ENCODE measurements at places on chromosomes 5 and 9.

DNA sequence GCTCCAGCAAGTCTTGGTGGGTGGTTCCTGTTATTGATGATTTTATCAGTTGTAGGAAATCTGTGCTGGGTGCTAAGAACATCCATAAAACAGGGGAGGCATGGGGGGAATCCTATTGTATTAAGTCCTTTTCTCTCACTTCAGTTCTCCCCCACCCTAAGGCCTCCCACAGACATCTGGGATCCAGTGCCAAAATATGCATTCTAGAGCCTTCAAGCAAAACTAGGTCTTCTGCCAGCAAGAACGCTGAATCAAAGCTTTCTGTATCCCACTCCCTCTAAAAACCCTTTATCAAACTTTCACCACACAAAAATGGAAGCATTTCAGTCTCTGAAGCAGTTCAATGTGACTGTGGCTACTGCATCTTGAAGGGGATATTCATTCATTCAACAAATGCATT, 281.9 kb downstream of the GAS1 start:
- DNase-seq = no peak

DNA sequence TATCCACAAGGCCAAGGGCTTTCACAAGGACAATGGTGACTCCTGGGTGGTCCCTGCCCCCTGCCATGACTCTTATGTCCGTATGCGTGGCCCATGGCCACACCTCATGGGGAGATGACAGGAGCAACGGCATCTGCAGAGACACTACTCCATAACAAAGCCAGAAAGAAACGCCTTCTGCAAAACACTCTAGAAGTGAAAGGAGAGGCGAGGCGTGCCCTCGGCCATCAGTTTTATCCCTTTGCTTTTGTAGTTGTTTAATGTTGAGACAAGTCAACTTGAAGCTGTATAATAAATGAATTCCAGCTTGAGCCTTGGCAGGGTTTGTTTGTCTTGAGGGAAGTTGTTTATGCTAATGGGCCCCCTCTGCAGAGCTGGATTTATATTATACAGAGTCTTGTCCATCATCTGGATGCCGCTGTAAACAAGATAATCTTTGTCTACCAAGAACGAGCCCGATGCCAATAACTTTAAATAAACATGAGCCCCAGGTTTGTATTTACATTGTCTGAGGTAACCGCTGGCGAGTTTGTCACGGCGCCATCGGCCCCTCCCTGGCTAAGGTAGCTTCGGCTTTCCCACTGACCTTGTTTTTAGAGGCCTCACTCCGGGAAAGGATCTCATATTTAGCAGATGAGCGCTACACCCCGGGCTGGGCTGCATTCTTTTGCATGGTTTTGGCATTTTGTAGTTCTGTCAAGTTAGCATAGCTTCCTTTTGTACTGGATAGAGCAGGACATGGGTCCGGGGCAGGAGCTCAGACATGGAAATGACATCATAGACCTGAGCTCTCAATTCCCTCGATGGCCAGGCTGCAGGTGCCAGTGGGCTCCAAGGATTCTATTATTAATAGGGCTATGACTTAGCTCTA, 165.3 kb downstream of the ERCC6L2 start:
- no peak for DNase-seq

DNA sequence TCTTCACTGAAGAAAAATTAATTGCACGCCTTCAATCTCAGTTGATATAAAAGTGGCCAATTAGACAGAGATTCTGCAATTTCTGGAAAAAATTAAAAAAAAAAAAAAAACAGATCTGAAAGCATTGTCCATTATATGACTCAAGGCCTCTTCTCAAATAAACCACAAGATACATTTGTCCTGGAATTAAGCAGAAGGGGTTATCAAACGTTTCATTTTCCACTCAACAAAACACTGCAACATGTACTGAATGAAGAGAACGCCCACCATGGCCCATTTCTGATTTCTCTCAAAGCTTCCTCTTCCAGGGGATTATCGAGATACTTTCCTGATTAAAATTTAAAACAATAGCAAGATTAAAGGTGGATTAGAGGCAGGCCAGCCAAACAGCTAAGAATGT, 5.8 kb upstream of the PAPPA start:
- no peak for DNase-seq

GRCh38 chr9:124295159-124295794, 37.5 kb downstream of the NEK6 start:
- no peak for DNase-seq

DNA sequence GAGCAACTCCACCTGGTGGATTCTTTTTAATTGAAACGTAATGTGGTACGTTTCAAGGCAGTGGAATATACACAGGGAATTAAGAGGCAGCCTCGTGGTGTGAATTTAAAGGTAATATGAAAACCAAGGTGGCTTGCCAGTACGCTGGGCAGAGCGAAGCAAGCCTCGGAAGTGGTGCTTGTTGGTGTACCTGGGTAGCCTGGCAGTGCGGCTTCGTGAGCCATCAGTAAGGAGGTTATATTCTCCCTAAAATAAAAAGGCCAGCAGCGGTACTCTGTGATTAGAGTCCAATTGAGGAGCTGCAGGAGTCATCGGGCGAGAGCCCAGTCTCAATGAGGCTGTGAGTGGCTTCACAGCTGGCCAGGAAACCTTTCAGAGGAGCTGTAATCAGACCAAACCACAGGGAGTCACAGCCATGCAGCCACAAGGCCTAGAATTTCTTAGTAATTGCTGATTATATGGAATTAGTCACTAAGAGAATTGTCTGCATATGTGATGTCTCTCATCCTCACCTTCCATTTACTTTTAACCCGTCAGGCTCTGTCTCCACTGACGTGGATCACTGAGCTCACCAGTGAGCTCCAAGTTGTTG, 57.7 kb downstream of the DCP2 start:
- DNase-seq = no peak

DNA sequence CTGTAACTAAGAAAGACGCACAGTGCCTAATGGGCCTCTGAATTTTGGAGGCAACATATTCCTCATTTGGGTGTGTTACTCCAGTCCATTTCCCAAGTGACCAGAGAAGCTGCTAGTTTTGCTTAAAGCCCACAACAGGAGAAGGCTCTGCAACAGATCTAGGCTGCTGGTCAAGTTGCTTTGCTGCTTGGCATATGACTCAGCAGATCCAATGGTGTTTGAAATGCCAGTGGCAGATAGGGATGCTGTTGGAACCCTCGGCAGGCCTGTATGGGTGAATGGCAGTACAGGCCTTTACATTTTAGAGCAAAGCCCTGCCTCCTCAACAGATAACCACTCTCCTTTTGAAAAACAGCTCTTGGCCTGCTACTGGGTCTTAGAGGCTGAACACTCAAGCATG, 36.2 kb upstream of the ROR2 start:
- DNase-seq = no peak

- no peak for DNase-seq
Measured at GRCh38 chr5:98461485-98461884, 312.0 kb upstream of the RGMB start.

DNA sequence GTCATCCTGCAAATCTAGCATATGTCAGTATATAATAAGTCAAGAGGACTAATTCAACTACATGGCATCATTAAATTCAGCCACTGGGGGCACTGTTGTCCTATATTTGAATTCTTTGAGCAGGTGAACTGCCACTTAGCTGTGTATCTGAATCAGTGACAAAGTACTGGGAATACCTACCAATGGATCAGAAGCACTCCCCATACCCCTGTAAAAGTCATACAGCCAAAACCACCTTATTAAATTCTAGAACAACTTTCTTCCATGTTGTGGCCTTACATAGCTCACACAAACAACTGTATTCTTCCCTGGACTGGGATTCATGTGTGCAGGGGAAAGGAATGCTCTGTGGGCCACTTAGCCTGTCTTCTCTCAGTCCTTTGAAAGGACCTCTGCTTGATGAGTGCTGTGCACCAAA, 57.4 kb upstream of the PLPP6 start:
- DNase-seq = peak; percentile 67

DNA sequence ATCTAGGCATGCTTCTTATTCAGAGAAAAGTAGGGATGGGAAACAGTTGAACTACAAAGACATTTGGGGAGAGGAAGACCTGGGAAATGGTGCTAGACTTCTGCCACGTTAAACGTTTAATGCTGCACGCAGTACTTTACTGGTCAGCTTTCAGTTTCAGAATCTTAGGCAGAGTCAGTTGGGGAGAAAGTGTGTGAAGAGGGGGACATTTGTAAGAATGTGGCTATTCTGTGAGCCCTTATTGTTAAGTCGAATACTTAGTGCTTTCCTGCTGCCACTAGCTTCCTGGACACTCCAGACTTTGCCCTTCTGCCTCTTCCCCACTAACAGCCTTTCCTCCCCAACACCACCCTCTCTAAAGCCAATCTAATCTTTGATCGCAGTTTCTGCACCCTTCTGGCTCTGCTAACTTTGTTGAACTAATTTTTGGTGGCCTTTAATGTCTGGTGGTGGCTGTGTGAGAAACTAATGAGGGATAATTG, 6.1 kb downstream of the CYSTM1 start:
- no peak for DNase-seq

- DNase-seq = no peak
Measured at GRCh38 chr9:116088396-116088795, 65.2 kb upstream of the PAPPA start.

DNA sequence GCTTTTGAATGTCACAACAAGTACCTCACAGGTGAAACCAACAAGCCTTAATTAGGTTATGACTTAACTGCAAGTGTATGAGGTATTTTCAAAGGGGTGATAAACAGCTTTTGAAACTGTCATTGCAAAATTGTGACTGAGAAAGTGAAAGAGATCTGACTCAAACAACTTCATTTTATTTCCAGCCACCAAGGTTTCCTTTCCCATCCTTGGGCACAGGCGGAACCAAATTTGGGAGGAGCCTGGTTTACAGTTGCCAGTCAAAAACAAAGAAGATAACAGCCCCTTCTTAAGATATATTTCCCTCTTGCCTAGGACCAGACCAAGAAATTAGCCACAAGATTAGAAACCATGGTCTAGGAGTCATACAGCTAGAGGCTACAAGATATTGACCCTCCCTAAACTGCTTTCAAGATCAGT, 417.1 kb downstream of the CSNK1G3 start:
- DNase-seq = no peak

DNA sequence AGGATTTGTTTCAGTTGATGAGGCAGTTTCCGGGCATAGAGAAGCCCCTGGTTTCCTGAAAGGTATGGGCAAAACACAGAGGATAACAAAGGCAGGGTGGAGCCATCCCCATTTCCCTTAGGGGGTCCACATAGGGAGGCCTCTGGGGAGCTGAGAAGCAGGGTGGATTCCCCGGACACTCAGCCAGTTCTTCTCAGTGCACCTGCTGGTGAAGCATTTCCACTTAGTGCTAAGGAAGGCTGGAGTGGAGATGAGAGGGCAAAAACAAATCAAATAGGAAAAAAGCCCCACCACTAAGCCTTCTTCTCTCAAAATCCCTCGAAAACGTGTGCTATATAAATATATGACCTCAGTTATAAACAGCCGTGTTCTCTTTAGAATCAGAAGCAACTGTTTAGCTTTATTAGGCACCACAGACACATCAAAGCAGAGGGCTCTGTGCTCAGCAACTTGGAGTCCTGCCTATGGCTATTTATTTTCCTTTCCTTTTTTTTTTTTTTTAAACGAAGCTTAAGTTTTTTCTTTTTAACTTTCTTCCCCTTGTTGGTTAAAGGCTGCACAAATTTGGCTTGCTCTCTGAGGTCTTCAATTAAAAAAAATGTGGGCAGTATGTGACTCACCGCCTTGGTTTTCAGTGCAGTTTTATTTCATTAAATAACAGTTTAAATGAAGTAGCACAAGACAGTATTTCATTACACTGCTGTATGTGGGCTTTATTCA, 67.7 kb downstream of the PRDM6 start:
- no peak for DNase-seq

DNA sequence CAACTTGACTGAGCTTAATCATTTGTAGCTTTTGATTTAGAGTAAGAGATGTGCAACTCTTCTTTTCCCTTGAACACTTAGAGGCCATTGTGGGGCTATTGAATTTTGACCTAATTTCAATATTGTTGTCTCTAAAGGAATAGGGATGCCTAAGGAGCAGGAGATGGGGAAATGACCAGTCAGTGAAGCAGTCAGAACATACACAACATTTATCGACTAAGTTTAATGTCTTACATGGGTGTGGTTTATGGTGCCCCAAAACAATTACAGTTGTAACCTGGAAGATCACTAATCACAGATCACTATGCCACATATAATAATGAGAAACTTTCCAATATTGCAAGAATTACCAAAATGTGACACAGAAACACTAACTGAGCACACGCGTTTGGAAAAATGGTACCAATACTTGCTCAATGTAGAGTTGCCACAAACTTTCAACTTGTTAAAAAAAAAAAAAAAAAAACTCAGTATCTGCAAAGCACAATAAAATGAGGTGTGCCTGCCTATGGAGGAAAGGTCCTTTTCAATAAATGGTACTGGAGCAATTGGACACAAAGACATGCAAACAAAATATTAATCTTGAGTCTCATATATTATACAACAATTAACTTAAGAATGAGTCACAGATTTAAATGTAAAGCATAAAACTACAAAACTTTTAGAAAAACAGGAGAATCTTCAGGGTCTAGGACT, 189.6 kb upstream of the RAD23B start:
- DNase-seq = no peak

DNA sequence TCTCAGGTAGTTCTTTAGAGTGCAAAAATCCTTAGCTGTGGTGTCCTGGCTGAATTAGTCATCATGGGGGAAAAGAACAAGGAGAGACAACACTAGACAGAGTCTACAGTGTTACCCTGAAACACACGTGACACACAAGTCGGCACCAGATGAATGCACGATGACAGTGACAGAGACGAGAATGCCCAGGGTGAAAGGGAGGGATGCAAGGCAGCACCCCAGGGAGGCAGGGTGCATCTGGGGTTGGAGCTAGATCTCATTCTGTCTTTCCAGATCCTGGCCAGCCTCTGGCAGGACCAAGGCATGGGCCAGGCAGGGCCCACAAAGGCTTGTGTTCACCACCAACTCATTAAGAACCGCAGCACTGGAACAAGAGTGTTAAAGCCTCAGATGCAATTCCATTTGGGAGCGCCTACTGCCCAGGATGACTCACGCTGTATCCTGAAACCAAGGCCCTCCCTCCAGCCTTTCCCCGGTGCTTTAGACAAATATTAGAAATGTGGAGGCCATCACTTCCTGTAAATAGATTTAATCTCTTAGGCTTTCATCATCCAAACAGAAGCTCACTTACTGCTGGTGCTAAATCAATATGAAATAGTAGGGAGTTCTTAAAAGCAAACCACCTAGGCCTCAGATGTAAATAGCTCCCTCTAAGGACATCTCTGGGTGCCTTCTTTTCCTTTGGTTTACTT, 56.1 kb downstream of the IRX2 start:
- DNase-seq = no peak

DNA sequence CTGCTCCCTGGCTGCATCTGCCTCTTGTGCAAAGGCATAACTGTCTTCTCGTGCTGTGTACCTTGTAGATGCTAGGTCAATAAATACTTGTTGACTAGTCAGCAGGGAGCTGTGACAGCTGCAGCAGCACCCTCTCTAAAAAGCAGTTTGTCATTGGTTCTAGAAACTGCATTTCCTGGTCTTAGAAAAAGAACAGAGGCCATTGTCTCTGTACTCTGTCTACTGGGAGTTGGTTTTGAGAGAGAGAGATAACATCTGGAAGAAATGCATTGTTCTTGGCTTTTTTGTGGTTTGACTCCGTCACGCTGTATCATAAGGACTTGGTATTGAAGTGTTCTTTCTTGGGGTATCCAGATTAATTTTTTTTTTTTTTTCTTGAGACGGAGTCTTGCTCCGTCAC, 32.3 kb downstream of the SH3GLB2 start:
- DNase-seq = no peak

GRCh38 chr9:35912791-35913400, 3.6 kb downstream of the SPAAR start:
- no peak for DNase-seq
